ENCODE measurements at places on chromosomes 1 and 21. TPM values are rescaled to one million over a fixed set of nuclear protein-coding genes. Genes with fewer than 3 reads are reported as not detected.

The PER3 gene
- polyA plus RNA-seq: 2.9 TPM

The RASAL2 gene
- polyA plus RNA-seq: 13.1 TPM

The VSIG8 gene
- not detected for polyA plus RNA-seq

The SYPL2 gene
- polyA plus RNA-seq: 17.0 TPM

The LINGO4 gene
- polyA plus RNA-seq: not detected

The HSPA6 gene
- polyA plus RNA-seq: not detected

The CRP gene
- polyA plus RNA-seq: not detected

The TIE1 gene
- 4.3 TPM for polyA plus RNA-seq

The E2F2 gene
- 2.2 TPM for polyA plus RNA-seq

DNA sequence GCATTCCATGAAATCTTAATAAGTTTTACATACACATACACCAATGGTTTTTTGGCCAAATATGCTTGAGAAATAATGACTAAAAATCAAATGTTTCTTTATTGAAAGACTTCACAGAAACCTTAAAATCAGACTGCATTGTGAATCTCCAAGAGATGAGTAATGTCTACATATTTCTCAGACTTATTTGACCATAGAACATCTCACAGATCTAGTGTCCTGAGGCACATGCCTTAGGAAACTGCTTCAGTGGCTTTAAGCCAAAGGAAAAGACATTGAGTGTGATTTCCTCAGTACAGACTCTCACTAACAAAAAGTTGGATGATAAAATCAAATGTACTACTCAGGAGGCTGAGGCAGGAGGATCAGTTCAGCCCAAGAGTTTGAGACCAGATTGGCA, 6.2 kb upstream of the C1orf105 start:
- DNase-seq: no peak

DNA sequence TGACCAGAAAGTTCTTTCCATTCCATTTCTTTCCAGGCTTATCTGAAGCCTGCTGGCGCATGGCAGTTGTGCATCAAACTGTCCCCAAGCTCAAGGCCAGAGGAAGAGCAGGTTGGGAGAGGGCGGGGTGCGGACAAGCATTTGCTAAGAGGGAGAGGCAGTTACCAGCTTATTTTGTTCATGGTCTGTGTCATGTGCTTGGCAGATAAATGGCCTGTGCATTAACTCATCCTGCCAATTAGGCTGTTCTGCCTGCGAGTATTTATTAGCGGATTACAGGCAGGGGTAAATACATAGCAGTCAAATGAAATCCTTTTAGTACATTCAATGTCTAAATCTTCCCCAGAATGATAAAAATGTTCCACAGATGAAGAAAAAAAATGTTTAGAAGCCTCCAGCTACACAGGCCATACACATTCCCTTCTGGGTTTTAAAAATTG, 48.9 kb upstream of the B3GALNT2 start:
- DNase-seq: no peak

- no peak for DNase-seq
Observed at GRCh38 chr1:32274646-32275340, 17.1 kb upstream of the HDAC1 start.

DNA sequence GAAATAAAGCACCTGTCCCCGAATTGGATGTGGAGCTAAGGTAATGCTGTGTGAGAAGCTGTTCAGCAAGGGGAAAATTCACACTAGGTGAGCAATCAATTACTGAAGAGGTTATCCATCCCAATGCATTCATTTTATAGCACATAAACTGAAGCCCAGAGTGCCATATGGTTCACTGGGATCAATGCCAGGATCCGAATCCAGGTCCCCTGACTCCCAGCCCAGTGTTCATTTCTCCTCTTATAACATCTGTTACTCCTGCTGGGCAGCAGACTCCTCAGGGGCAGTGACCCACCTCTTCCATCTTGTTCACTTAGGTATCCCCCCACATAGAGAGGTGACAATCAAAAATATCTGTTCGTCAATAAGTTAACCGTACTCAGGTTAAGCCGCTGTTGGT, 13.2 kb upstream of the SEC16B start:
- DNase-seq: no peak

GRCh38 chr1:81873946-81874345, 73.2 kb downstream of the ADGRL2 start:
- DNase-seq: no peak

- DNase-seq: no peak
Observed at GRCh38 chr1:23122796-23123195, 45.9 kb downstream of the LUZP1 start.

DNA sequence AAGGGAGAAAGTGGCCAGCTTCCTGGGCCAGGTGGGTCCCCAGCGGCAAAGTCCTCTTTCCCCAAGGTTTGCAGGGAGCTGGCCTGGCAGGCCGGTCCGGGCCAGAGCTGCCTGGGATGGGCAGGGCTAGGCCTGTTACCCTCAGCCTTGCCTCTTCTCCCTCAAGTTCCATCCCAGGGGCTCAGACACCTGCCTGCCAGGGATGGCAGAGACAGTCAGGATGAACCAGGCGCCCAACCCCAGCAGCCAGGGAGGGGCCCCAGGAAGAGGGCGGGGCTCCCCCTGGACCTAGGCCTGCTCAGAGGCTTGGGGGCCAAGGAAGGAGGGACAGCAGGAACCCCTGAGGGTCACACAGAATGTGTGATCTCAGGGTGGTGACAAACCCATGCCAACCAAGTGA, 120.6 kb downstream of the CASZ1 start:
- DNase-seq: no peak

- DNase-seq: no peak
Observed at GRCh38 chr1:53001128-53001527, 60.9 kb upstream of the PODN start.

DNA sequence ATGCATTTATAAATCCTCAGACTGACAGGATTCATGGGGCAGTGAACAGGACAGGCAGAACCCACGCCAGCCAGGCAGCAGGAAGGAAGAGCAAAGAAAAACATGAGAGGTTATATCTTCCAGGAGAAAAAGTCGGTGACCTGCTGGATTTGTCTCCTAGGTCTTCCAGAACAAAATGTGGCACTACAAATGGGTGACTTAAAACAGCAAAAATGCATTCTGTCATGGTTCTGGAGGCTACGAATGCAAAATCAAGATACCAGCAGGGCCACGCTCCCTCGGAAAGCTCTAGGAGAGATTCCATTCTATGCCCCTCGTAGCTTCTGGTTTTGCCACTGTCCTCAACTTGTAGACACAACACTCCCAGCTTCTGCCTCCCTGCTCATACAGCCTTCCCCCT, 63.4 kb downstream of the PSMG1 start:
- no peak for DNase-seq

DNA sequence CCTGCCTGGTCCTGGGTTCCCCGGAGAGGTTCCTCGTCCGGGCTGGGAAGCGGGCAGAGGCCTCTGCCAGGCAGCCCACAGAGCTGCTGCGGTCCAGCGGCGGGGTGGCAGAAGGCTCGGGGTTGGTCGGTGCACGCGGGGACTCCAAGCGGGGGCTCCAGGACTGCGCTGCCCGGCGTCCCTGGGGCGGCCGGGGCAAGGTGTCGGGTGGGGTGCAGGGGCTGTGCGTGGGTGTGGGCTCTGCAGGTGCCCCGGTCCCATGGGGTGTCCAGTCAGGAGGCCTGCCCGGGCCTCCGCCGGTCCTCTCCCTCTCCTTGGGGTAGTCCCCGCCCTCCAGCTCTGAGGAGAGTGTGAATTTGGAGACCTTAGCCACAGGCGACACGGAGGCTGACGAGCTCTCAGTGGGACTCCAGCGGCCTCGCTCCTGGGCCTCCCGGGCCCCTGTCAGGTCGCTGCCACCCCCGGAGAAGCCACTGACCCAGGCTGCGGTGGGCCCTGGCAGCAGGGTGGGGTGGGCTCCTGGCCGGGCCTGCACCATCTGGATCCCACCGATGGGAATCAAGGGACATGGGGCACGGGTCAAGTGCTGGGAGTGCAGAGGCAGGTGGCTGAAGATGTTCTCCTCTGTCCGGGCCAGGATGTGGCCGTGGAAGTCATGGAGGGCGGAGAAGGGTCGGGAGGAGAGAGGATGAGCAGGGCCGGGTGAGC, 26.2 kb upstream of the EDN2 start:
- DNase-seq: no peak

- no peak for DNase-seq
Observed at GRCh38 chr1:117000142-117000541, 1.4 kb upstream of the CD101 start.

GRCh38 chr1:181369416-181369815, 113.9 kb upstream of the CACNA1E start:
- DNase-seq: no peak

GRCh38 chr1:212470059-212470458, 37.3 kb downstream of the NENF start:
- DNase-seq: no peak

GRCh38 chr21:18498431-18498830, 94.8 kb upstream of the TMPRSS15 start:
- DNase-seq: no peak

GRCh38 chr1:8816831-8817411, 519 bp downstream of the RERE start:
- DNase-seq: peak; percentile 11

GRCh38 chr1:175364424-175365076, 172.0 kb upstream of the KIAA0040 start:
- DNase-seq: no peak

DNA sequence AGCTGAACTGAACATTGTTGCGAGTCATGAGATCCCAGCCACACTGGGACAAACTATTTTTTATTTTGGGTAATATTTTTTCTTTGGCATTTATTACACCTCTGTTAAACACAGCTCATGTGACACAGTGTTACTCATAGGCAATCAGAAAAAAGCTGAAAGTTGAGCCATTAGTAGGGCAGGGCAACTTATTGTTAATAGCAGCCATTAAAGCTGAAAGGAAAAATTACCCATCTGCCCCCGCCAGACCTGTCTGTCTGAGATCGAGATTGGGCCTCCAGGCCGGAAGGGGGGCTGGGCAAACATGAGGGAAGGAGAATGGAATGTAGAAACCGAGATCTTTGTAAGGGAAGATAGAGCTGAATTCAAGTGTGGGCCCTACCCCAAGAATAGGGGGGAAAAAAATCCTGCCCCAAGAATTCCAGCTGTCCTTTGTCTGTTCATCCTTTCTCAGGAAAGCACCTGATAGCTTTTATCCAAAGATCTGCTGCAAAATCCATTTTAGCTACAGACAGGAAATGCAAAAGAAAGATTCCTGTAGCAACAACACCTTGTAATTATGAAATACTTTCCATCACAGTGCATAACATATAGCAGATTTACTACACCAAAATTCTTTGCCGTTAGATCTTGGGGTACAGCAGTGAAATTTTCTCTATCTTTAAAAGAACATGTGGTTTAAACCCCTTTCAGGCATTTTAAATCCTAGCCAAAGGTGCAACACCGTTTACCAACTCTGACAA, 212.8 kb downstream of the PBX1 start:
- peak; percentile 79 for DNase-seq

DNA sequence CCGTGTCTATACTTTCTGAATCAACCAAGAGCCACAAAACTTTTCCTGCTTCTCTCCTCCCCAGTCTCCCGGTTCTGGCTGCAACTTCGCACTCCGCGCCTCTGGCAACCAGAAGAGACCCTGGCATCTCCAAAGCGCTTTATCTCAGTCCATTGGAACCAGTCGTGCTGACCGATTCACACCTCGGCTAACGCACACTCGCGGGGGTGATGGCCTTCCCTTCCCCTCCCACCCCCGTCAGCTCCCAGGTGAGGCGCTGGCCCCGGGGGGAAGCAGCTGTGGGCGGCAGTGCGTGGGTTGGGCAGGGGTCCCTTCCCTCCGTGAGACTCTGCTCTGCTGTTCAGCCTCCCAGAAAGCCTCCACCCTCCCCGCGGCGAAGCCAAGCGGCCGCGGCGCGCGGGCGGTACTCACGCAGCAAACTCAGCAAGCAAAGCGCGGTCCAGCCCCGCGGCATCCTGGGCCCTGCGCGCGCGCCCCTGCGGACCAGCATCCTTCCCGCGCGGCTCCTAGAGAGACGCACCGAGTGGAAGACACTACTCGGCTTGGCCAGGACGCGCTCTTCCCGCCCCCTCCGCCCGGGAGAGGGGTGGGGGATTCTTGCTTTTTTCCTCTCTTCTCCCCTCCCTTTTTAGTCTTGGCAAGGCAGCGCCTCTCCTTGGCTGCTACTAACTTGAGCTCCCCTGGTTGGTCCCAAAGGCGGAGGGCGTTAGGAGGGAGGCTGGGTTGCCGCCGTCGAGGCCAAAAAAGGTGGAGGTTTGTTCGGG, at the start of gene CD34:
CD34 (minus strand) TSS at position 535 of the 764 bp plus-strand sequence; CDS start at position 490, 45 bp downstream.
- DNase-seq: peak; percentile 36

DNA sequence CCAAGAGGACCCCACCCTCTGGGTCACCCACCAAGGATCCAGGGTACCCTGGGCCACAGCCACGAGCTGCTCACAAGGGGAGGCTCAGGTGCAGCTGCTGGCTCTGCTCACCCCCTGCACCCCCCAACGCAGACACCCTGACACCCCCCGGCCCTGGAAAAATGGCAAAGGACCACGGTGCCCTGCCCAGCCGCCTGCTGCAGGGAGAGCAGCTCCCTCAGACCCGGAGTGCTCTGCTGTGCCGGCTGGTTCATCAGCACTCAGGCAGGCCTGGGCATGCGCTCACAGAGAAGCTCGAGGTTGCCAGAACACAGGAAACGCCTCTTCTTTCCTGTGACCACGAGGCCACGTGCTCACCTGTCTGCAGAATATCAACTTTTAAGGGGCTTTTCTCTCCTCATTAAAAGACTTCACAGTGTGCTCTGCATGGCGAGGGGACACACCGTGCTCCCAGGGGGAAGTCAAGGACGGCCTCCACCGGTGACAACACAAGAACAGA, 4.3 kb upstream of the C1QTNF12 start:
- DNase-seq: no peak

- DNase-seq: no peak
Observed at GRCh38 chr1:33155877-33156538, 25.8 kb downstream of the TRIM62 start.

DNA sequence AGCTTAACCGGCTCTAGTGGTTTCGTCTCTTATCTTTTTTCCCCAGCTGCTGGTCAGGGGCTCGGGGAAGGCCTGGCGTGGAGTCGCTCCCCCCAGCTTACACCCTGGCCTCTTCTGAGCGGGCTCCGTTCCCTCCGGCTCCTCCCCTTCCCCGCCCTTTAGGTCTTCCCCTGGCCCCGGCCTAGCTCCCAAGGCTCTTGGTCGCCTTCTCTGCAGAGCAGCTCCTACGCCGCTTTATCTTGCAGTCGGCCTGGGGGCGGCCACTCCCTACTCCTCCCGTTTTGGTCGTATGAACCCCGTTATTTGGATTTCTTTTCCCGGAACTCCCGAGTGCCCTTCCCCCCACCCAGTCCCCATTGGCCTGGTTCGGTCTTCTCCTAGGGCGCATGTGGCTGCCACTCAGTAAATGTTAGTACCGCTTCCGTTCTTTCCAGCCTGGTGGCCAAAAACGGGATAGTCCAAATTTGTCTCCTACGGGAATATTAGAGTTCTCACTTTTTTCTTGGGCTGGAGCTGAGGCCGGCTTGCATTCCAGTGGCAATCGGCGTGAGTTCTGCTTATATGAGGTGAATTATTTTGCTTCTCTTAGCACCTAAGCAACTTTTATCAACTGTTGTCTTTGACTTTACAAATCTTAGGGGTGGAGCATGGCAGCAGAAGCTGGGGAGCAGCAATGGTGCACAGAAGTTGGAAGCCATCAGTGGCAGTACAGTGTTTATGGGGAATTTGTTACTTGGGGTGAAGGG, 467 bp downstream of the THRAP3 start:
- DNase-seq: peak; percentile 84

- DNase-seq: no peak
Observed at GRCh38 chr1:3468236-3469103, 14.0 kb downstream of the ARHGEF16 start.

- no peak for DNase-seq
Observed at GRCh38 chr1:89929467-89930063, 65.3 kb upstream of the ZNF326 start.
